ENCODE measurements at places on chromosomes 3 and 15.

- no peak for DNase-seq
Observed at GRCh38 chr15:74328331-74329056, 39.0 kb downstream of the CYP11A1 start.

DNA sequence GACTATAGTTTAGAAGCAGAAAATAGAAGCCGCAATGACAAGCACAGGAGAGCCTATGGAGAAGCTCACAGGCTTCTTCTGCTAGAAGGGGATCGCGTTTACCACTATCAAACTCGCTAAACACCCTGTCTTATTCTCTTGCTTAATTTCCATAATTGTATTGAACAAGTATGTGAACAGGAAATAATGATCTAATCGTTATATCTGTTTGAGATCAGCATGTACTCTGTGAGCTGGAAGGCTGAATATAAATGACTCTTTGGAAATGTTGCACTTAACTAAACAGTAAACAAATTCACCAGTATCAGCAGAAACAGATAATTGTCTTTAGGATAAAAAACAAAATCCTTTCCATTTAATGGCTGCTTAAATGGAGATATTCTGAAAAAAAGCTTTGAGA is 15.0 kb downstream of the NEK10 start:
- no peak for DNase-seq

GRCh38 chr15:39202641-39203040 is 378.2 kb upstream of the THBS1 start:
- DNase-seq: no peak

GRCh38 chr3:48891606-48892005 is 7.1 kb downstream of the SLC25A20 start:
- DNase-seq: no peak

GRCh38 chr3:186679151-186679550 is 13.3 kb downstream of the HRG start:
- DNase-seq: no peak

Data from aorta (tissue), 5 donors.